ENCODE measurements at places on chromosomes 16 and 17.
A peak's percentile ranks its signal among the peaks of the same experiment; 100 is the strongest.

GRCh38 chr16:48608871-48609651 is 919 bp downstream of the N4BP1 start:
- no peak for DNase-seq

- DNase-seq: no peak
Observed at GRCh38 chr17:20920095-20920814, 122.6 kb downstream of the USP22 start.

DNA sequence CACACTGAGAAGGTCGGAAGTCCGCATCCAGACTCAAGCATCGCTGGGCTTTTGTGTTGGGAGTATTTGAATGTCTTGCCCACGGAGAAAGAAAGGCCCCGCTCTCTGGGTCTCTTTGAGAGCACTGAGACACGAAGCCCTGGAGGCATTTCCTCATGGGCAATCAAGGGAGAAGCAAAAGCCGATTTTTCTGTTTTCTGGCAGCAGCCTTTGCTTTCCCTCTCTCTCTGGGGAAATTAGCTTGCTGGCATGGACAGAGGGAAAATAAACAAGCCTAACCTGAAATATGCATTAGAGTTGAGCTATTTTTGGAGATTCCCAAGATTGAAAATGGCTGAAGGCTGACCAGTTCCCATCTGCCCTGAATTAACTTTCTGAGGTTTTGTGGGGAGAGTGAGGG is 238.7 kb downstream of the HAPSTR1 start:
- no peak for DNase-seq

GRCh38 chr16:48613061-48613957 is 3.3 kb upstream of the N4BP1 start:
- DNase-seq: peak; percentile 57

DNA sequence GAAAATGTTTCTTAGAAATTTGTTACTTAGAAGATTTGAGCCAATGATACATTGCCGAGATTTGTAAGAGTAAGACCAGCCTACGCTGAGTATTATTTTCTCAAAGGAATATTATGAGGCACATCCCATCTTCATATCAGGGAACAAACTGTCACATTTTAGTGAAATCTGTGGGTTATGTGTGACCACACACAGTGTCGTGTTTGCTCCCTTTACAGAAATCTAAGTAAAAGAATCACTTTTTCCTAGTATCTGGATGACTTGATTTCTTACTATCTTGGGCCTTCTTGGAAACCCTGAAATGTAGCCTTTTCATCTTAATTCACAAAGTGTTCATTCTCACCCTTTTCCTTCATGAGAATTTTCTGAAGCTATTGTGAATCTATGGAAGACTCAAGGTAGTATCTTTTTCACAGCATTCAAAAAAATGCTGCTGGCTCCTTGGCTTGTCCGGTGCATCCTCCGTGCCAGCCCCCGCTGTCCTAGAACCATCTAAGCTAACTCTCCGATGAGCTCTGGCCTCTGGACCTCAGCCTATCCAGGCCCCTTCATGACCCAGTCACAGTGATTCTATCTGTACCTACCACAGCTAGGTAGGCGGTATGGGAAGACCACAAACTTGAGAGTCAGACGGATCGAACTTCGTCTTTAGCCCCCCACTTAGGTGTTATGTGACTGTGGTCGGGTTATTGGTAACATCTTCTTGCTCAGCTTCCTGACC is 524.3 kb downstream of the MAF start:
- DNase-seq: no peak

GRCh38 chr17:75344666-75345065 is 55.4 kb upstream of the SLC25A19 start:
- no peak for DNase-seq

DNA sequence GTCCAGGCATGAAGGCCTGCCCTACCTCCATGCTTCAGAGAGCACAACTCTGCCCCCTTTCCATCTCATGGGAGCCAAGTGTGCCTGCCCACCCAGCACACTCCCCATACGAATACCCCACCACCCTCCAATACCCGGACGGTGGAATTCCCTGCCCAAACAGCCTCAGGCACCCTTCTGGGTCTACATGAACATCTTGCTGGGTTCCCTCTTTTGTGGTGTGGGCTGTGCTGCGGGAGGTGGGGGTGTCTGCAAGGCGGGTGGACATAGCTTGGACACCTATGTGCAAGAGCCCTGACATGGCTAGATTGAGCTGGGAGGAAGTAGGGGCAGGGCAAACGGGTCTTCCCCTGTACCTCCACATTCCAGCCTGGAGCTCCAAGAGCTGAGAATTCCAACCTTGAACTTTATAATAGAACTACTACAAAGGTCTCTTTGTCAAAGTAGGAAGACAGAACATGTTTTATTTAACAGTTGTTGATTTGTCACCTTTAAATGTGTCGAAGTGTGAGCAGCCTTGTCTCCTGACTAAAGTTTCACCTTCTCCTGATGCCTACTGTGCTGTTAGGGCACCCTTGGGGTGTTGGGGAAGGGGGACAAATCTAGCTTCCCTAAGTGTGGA is 9.1 kb downstream of the SLC6A2 start:
- no peak for DNase-seq

- no peak for DNase-seq
Observed at GRCh38 chr17:74608511-74608910, 15.0 kb downstream of the CD300E start.

- DNase-seq: no peak
Observed at GRCh38 chr16:29915590-29916247, 10.3 kb downstream of the KCTD13 start.

DNA sequence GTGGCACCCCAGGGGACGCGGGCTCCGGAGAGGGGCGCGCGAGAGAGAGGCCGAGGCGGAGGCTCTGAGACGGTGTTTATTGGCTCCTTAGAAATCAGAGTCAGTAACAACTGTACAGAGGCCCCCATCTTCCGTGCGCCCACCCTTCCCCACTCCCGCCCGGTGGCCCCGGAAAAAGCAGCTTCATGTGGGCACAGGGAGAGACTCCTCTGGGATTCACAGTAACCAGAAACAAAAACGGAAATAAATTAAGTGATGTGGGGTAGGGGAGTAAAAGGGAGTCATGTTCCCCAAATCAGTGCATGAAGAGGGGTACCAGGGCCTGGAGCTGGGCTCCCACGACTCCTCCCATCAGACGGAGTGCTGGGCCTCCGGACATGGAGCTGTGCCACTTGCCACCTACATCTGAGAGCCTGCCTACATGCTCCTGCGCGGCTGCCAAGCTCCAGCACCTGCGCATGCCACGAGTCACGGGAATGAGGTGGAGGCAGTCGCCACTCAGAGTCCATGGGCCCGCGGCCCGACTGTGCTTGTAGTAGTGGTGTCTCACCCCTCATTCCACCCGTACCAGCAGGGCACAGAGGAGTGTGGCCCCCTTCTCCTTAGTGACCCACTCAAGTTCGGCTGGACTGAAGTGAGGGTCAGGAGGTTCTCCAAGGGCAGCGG is 543 bp upstream of the GPS2 start:
- no peak for DNase-seq

DNA sequence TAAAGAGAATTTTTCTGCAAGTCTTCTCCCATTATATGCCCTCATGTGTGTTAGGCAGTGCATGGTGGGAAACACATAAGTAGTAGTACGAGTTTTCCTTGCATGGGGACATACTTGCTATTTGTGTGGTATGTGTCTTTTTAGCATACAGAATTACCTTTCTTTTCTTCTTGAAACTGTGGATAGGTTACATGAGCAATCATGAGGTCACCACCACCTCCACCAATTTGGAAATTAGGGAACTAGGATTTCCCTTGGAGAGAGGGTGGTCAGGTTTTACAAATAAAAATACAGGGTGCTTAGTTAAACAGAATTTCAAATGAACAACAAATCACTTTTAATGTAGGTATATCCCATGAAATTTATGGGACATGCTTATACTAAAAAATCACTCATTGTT is 16.3 kb upstream of the AMZ2 start:
- DNase-seq: no peak

DNA sequence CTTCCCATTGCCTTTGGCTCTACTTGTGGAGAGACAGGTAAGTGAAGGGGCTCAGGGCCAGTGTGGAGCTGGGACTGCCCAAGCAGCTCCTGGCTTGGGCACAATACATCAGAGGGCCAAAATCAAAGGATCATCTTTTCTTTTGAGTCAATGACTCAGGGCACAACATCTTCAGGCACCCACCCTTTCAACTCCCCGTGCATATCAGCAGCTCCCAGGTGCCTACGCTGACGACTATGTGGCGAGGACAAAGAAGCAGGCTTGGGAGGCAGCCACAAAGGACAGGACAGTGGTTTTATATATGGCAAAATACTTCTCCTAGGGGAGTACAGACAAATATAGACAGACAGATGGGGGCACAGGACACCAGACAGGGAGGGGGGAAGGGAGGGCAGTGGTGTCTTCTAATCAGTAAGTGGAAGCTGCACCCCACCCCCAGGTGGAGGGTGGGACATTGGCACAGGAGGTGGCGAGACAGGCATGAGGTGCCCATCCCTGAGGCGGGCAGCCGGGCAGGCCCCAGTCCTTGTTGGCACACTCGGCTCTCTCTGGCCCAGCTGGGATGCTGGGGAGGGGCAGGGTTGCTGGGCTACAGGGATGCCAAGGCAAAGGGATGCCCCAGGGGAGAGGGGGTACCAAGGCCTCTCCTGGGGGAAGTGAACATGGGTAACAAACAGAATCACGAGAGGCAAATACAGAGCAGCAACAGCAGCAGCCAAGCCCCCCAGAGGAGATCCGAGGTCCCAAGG is 7.7 kb upstream of the ARL5C start:
- no peak for DNase-seq

GRCh38 chr16:56617212-56618085 is 8.1 kb upstream of the MT1E start:
- peak; percentile 40 for DNase-seq

DNA sequence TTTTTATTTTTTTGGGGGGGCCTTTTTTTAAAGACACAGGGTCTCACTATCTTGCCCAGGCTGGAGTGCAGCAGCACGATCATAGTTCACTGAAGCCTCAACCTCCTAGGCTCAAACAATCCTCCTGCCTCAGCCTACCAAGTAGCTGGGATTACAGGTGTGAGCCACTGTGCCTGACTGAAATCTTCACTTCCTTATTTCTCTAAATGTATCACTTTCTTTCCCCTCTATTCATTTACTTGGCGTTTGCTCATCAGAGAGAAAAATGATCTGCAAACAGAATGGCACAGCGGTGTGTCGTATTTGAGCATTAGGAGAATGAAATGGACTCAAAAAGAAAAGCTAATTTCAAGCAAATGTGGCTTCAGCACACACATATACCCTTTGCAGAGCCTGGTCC is 44.3 kb upstream of the CDH5 start:
- DNase-seq: no peak

DNA sequence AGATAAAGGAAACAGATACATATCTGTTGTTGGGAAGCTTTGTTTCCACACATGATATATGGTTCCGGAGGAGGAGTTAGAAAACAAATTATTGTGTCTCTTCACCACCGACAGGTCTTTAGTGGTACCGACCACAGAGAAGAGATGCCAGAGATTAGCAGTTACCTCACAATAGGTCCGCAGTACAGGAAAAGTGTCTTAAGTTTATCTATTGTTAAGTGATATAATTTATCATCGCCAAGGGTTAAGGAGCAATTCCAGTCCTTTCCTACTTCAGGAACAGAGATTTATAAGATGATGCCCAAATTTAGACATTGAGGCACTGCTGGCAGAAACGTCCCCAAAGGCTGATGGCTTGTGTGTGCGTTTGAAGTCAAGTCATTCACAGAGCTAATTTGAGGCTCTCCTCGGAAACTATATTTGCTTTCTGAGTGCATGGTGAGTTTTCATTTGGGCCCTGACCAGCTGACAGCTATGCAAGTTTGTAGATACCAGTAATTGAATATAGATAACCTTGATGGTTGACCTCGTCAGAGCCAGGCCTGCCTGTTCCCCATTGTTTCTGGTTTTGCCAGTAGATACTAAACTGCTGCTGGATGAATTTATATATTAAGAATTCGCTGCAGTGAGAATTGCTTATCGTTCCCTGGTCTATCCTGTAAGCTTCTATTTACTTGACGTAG is 196.4 kb upstream of the IRX3 start:
- DNase-seq: no peak

DNA sequence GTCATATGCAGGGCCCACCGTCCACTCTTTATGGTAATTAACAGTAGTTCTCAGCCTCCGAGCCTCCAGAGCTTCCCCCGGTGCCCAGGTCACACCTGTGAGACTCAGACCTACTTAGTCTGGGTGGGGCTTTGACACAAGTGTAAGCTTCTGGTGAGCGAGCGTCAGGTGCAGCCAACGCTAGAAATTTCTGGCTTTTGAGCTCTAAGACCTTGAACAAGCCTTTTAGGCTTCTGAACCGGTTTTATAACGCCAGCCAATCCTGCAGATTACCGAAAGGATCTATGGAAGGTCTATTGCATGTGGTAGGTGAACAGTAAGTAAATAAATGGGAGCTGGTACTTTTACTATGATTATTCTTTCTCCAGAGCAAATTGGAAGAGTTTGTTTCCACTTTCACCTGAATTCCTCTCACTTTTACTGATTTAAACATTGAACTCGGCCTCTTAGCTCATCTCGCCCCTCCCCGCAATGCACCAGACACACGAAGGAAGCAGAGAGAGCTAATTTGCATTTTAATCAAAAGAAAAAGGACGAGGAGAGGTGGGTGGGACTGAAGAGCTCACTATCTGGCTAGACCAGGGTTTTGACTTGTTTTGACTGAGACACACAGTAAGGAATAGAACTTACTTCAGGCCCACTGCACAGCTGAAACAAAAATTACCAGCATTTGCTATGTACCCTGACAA is 47.1 kb downstream of the ABAT start:
- no peak for DNase-seq

DNA sequence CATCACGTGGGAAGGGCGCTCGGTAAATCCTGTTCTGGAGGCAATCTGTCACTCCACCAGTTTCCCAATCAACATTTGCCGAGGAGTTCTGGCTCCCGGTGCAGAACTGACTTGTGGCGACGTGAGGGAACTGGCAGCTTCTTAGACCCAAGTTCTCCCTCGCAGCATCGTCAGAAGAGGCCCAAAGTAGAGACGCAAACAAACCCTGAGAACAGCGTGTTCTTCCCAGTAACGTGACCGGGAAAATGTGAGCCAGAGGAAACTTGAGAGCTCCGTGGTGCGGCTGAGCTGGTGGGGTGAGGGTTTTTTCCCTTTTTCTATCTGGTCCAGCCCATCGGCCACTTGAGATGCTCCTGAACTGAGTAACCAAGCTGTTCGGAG is 158.9 kb upstream of the CACNG5 start:
- no peak for DNase-seq

DNA sequence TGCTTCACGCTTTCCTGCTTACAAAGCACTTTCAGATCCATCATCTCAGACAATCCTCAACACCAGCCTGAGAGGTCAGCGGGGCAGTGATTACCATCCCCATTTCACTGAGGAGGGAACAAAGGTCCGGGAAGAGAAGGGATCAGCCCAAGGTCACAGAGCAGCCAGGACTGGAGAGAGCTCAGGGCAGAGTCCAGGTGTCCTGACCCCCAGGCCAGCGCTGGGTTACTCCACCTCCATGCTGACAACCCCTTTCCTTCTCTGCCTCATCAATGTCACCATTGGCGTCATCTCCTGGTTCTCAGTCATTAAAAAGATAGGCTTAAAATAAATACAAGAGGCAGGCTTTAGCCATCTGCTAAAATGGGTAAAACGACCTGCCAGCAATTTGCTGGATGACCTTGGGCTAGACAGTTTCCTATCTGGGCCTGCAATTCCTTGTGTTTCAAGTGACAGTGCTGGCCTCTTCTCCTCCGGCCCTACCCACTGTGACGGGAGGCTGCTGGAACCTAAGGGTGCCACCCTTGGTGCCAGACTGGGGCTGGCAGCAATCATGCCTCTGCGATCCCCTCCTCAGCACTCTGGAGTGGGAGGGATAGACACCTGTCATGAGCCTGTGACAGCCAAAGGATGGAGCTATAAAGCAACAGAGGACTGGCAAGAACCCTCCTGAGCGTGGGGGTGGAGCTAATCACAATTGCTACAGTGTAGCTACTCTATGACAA is 79.5 kb upstream of the CCL1 start:
- no peak for DNase-seq

GRCh38 chr17:57898487-57899311 is 48.9 kb upstream of the MRPS23 start:
- DNase-seq: no peak
